ENCODE measurements at places on chromosomes 4 and X.
A peak's percentile ranks its signal among the peaks of the same experiment; 100 is the strongest.

- no peak for DNase-seq
Measured at GRCh38 chr4:176642472-176642871, 150.2 kb downstream of the VEGFC start.

DNA sequence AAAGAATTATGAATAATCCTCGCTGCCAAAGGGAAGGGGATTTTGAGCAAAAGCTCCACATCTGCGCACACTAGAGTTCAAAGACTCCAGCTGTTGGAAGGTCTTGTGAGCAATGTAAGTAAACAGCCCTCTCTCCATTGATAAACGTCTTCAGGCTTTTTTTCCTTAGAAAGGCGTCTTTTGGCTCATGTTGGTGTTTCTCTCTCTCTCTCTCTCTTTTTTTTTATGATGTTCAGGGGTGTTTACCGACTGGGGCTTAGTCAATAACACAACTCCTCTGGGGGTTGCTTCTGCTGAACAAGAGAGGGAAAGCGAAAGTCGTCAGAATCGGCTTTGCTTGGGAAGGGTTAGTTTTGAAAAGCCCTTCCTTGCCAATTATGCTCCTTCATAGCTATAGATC, 53.2 kb upstream of the C1QTNF7 start:
- DNase-seq: peak; percentile 80

GRCh38 chrX:121921258-121921657, 873.8 kb downstream of the GLUD2 start:
- DNase-seq: no peak

- DNase-seq: no peak
Measured at GRCh38 chrX:140064993-140065392, 99.7 kb upstream of the CXorf66 start.

- no peak for DNase-seq
Measured at GRCh38 chrX:124232523-124233201, 99.8 kb upstream of the TEX13D start.

GRCh38 chr4:176840166-176840565, 47.4 kb upstream of the VEGFC start:
- no peak for DNase-seq

DNA sequence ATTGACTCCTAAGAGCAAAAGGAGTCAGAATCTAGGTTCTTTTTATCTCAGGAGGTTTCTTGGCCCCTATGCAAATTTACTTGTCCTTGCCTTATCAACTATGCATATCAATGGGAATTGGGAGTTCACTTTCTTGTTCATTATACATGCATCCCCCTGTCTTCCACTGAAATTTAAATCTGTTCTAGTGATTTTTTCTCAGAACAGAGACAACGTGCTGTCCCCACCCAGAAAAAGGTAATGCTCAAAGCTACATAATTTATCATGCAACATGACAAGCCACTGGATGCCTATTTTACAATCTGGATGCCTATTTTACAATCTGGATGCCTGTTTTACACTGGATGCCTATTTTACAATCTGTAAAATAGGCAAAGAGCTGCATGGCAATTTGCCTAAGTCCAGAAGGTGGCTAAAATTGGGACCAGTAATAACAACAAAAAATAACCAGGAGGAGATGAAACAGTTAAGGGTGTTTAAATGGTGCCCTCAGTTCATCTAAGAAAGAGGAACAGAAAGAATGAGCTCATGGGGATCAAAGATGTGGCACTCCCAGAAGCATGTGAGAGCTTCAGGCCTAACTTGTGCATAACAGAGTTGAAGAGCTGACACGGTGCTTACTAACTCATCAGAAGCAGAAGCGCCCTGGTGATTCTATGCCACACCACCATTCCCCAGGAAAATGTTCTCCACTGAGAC, 537.8 kb upstream of the BOD1L1 start:
- no peak for DNase-seq

- peak; percentile 75 for DNase-seq
Measured at GRCh38 chr4:158809611-158810486, 41.0 kb downstream of the FNIP2 start.

GRCh38 chr4:47598320-47598719, 113.2 kb downstream of the ATP10D start:
- DNase-seq: no peak

DNA sequence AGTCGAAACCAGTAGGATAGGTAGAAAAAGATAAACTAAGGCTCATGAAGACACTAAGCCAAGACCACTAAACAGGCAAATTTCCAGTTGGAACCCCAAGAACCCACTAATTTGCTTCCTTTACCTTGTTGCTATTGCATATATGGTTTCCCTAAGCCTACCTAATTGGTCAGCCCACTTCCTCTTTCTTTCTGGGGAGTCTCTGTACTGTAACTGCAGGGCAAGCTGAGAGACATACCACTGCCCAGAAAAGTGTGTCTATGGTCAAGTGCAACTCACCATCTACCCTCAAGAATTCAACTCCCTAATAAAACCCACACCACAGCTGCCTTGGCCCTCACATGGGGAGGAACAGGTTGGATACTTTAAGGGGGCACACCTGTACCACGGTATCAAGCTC, 28.6 kb downstream of the IDS start:
- no peak for DNase-seq

GRCh38 chr4:56857601-56858309, 36.3 kb upstream of the SPINK2 start:
- DNase-seq: no peak

DNA sequence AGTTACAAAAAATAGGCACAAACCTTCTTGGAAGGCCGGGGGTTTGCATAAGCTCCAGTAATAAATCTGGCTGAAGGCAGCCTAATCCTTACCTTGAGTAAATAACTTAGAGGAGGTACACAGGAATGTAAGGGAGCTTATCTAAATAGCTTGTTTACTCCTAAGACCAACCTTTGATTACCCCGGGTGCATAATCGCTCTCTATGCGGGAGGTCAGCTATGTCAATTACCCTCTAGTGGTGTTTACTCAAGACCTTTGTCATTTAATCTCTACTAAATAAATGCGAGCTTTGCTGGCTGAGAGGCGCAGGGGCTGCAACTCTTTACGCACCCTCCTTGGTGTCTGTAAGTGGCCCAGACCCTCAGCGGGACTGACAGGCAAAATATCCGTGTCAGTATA, 50.2 kb upstream of the MAP9 start:
- no peak for DNase-seq

All from muscle of back (tissue), 13 donors.